ENCODE measurements at places on chromosomes 12 and 14. TPM values are rescaled to one million over a fixed set of nuclear protein-coding genes. Genes with fewer than 3 reads are reported as not detected.

MYF6 gene
- total RNA-seq: 0.19 TPM

GRCh38 chr12:95262808-95263207 is 45.2 kb downstream of the VEZT start:
- H3K27ac ChIP-seq: peak overlapping the region; percentile 29
- H3K36me3 ChIP-seq: no peaks in the 10 kb centered on the region
- no peak for DNase-seq
- no peaks in the 10 kb centered on the region for H3K27me3 ChIP-seq
- H3K4me1 ChIP-seq: no peaks in the 10 kb centered on the region

DNA sequence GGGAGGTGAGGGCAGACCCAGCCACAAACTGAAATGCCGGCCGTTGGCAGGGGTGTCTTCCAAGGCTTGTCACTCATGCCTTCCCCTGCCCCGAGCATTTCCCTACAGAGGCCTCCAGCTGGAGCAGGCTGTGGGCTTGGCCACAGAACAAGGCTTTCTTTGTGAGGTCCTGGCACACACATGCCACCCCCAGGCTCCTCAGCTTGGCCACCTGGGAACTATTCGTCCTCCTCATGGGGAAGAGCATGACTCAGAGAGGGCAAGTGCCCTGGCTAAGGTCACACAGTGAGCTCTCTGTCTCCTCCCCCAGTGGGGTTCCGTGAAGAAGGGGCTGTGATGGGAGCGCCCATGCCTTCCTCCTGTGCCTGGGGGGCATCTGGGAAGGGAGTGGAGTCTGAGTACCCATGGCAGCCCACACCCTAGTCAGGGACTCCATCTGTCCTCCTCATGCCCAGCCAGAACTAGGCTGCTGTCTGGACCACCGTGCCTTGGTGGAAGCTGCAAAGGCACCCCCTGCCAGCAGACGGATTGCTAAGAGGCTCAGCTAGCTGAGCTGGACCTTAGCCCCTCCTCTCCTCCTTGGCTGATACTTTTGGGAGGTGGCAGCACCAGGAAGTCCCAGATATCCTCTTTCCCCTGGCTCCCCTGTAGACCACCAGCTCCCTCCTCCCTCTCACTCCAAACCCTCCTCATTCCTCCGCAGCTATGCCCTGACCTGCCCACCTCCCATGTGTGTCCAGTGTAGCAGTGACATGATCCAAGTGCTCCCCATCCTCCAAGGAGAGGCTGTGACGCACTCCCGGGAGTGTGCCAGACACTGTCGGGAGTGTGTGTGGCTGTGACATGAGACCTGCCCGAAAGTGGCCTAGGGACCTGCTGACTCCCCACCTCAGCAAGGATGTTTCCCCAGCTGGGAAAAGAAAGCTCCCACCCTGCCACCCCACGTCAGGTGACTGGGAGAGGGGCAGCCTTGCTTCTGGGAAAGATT is 21.4 kb downstream of the ABCB9 start:
- DNase-seq: no peak
- no peaks in the 10 kb centered on the region for H3K27me3 ChIP-seq
- H3K27ac ChIP-seq: peak overlapping the region; percentile 74
- H3K4me3 ChIP-seq: no peak overlapping the region
- peaks cover 69% of the 10 kb centered on the region for H3K4me1 ChIP-seq

- DNase-seq: no peak
- H3K4me3 ChIP-seq: no peak overlapping the region
- peaks cover 5% of the 10 kb centered on the region for H3K4me1 ChIP-seq
- no peaks in the 10 kb centered on the region for H3K36me3 ChIP-seq
- no peaks in the 10 kb centered on the region for H3K27me3 ChIP-seq
Observed at GRCh38 chr12:104718304-104718929, 239.7 kb downstream of the SLC41A2 start.

DNA sequence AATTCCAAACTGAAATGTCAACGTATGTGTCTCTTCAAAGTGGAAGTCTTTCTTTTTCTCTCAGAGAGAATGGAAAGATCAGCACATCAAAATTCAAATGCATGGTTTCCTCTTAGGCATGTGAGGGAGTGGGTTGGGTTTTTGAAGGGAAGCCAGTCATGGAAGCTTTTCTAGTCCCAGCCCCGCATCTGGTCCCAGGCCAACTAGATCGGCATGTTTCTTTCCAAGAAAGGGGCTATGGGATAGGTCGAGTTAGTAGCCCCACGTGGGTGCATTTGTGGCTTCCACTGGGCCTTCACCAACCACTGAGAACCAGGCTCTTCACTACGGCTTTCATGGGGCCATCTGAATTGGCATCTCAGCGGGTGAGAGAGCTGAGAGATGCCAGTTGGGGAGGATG is 6.6 kb downstream of the C1S start:
- H3K36me3 ChIP-seq: no peaks in the 10 kb centered on the region
- H3K27me3 ChIP-seq: no peaks in the 10 kb centered on the region
- DNase-seq: no peak
- no peak overlapping the region for H3K4me3 ChIP-seq
- peaks cover 34% of the 10 kb centered on the region for H3K4me1 ChIP-seq
- peak overlapping the region; percentile 61 for H3K27ac ChIP-seq

- no peak for DNase-seq
- H3K36me3 ChIP-seq: no peaks in the 10 kb centered on the region
- H3K4me3 ChIP-seq: no peak overlapping the region
- no peaks in the 10 kb centered on the region for H3K27me3 ChIP-seq
- H3K4me1 ChIP-seq: no peaks in the 10 kb centered on the region
Observed at GRCh38 chr12:62694116-62694515, 227.5 kb downstream of the MON2 start.

GRCh38 chr12:43884683-43885410 is 49.0 kb downstream of the TMEM117 start:
- H3K27ac ChIP-seq: no peak overlapping the region
- H3K36me3 ChIP-seq: no peaks in the 10 kb centered on the region

GRCh38 chr14:49921401-49921800 is 28.5 kb downstream of the ARF6 start:
- H3K4me1 ChIP-seq: no peaks in the 10 kb centered on the region
- no peak overlapping the region for H3K27ac ChIP-seq
- H3K36me3 ChIP-seq: no peaks in the 10 kb centered on the region
- no peaks in the 10 kb centered on the region for H3K27me3 ChIP-seq
- DNase-seq: no peak
- H3K4me3 ChIP-seq: no peak overlapping the region

GRCh38 chr12:54201001-54201794 is 12.4 kb upstream of the SMUG1 start:
- peaks cover 14% of the 10 kb centered on the region for H3K4me1 ChIP-seq
- H3K27ac ChIP-seq: no peak overlapping the region
- no peak for DNase-seq
- no peak overlapping the region for H3K4me3 ChIP-seq
- no peaks in the 10 kb centered on the region for H3K36me3 ChIP-seq

PLEKHG7 gene
- total RNA-seq: not detected

DNA sequence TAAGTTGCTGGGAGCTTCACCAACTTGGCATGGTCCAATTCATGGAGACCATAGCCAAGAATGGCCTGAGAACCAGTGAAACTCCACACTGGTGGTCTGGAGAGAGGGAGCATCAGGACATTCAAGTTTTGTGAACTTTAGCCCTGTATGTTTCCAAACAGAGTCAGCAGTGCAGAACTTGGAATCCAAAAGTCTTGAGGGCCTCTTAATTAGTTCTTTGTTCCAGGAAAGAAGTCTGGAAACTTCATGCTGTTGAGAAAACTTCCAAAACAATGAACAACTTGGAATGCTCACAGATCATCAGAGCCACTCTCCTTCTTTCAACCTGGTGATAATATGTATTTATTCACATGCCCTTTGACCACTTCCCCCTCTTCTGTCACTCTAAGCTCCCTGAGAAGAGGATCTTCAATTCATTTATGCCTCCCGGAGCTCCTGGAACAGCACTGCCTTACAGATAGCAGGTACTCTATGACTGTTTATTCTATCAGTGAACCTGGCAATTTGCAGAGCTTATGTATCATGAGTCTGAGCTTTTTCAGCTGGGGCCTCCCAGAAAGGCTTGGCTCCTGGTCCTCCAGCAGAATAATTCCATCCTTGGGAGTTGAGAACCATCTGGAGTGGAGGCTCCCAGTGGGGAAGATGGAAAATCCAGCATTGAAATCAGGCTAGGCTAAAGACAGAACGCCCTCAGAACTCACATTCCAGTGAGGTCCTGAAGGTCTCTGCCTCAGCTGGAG is 191.4 kb downstream of the KTN1 start:
- H3K36me3 ChIP-seq: no peaks in the 10 kb centered on the region
- no peak overlapping the region for H3K4me3 ChIP-seq
- H3K27ac ChIP-seq: no peak overlapping the region
- no peaks in the 10 kb centered on the region for H3K4me1 ChIP-seq

GRCh38 chr14:73403181-73403752 is 55.1 kb downstream of the NUMB start:
- DNase-seq: no peak
- H3K27me3 ChIP-seq: no peaks in the 10 kb centered on the region
- no peak overlapping the region for H3K4me3 ChIP-seq
- no peaks in the 10 kb centered on the region for H3K36me3 ChIP-seq
- H3K27ac ChIP-seq: no peak overlapping the region

DNA sequence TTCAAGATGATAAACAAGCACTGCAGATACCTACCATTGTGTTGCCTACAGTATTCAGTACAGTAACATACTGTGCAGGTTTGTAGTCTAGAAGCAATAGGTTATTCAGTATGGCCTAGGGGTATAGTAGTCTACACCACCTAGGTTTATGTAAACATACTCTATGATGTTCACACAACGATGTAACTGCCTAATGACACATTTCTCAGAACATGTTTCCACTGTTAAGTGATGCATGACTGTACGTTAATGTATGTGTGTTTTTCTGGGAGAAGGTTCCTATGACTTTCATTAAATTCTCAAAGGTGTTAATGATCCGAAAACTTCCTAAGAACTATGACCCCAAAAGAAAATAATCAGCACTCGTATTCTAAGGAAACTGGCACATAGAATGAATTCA is 20.9 kb upstream of the CALM1 start:
- no peaks in the 10 kb centered on the region for H3K36me3 ChIP-seq
- H3K27me3 ChIP-seq: no peaks in the 10 kb centered on the region
- H3K4me3 ChIP-seq: no peak overlapping the region
- H3K4me1 ChIP-seq: no peaks in the 10 kb centered on the region

FAM181A gene
- total RNA-seq: not detected

DNA sequence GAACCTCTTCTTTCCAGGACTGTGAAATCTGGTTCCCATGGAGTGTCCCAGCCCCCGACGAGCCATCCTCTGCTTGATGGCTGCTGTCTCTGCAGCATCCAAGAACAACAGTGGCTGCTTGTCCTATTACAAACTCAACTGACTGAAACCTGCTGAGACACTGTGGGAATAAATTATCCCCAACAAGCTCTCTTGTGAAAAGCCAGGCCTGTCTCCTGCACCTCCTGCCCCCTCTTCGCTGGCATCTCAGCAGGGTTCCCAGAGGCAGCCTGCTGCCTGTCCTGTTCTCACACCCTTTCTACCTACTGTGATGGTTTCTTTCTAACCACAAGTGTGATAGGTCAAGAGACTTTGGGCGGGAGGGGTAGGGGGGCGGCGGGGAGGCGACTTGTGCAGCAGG is 180.2 kb downstream of the TSPAN9 start:
- no peak for DNase-seq
- no peaks in the 10 kb centered on the region for H3K27me3 ChIP-seq
- peaks cover 23% of the 10 kb centered on the region for H3K4me1 ChIP-seq
- no peaks in the 10 kb centered on the region for H3K36me3 ChIP-seq
- H3K4me3 ChIP-seq: no peak overlapping the region
- no peak overlapping the region for H3K27ac ChIP-seq

DNA sequence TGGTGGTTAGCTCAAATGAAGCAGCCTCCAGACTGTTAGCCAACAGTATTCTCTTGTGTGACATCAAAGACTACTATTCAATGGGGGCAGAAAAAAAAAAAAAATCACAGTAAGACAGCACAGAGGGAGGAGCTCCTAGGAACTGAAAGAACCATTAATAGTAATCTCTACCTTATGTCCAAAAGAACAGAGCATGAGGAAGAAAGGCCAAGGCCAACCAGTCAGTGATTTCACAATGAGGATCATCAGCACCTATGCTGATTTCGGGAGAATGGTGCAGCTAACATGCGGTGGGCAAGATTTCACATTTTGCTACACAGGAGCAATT is 66.3 kb upstream of the SOX5 start:
- no peak for DNase-seq
- H3K4me3 ChIP-seq: no peak overlapping the region
- no peaks in the 10 kb centered on the region for H3K4me1 ChIP-seq

PDE3A gene
- total RNA-seq: 5.5 TPM

- H3K27ac ChIP-seq: no peak overlapping the region
- no peaks in the 10 kb centered on the region for H3K36me3 ChIP-seq
- H3K4me1 ChIP-seq: no peaks in the 10 kb centered on the region
- H3K4me3 ChIP-seq: no peak overlapping the region
- H3K27me3 ChIP-seq: no peaks in the 10 kb centered on the region
- no peak for DNase-seq
Observed at GRCh38 chr12:97368462-97369163, 94.0 kb upstream of the RMST start.

OTX2 gene
- not detected for total RNA-seq

- DNase-seq: no peak
- no peaks in the 10 kb centered on the region for H3K36me3 ChIP-seq
- H3K27me3 ChIP-seq: no peaks in the 10 kb centered on the region
- no peak overlapping the region for H3K27ac ChIP-seq
- no peaks in the 10 kb centered on the region for H3K4me1 ChIP-seq
- no peak overlapping the region for H3K4me3 ChIP-seq
Observed at GRCh38 chr14:56751471-56751870, 58.8 kb downstream of the OTX2 start.

KRT79 gene
- not detected for total RNA-seq

GRCh38 chr12:10641735-10642500 is 28.5 kb upstream of the MAGOHB start:
- H3K36me3 ChIP-seq: no peaks in the 10 kb centered on the region
- H3K27ac ChIP-seq: peak overlapping the region; percentile 47
- peaks cover 5% of the 10 kb centered on the region for H3K4me1 ChIP-seq
- no peaks in the 10 kb centered on the region for H3K27me3 ChIP-seq
- H3K4me3 ChIP-seq: no peak overlapping the region

TBX5 gene
- 2.9 TPM for total RNA-seq

GRCh38 chr12:42076976-42077375 is 67.7 kb downstream of the GXYLT1 start:
- no peaks in the 10 kb centered on the region for H3K4me1 ChIP-seq
- no peak overlapping the region for H3K27ac ChIP-seq
- DNase-seq: no peak
- no peaks in the 10 kb centered on the region for H3K27me3 ChIP-seq
- H3K4me3 ChIP-seq: no peak overlapping the region

TBC1D30 gene
- 5.1 TPM for total RNA-seq

DNA sequence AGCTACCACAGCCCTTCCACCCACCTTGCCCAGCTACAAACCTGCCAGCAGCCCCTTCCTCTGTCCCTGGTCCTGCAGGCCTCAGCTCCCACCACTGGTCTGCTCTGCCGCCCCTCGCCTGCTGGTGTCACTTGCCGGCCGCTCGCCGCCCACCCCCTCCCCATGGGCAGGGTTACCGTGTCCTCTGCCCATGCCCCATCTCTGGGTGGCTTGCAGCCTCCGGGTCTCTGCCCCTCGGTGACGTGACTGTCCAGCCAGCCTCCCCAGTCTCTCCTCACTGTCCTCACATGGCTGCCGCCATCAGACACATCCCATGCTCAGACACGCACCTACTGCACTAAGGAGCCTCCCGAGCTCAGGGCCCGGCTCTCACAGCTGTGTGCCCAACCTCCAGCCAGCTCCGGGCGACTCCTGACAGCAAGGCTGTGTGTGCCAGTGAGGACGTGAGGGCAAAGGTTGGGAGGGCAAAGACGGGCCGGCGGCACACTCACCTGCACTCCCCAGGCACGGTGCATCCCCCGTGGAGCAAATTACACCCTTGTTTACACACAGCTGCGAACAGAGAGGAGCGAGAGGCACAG is 13.4 kb downstream of the JAG2 start:
- no peak for DNase-seq
- no peaks in the 10 kb centered on the region for H3K27me3 ChIP-seq
- no peaks in the 10 kb centered on the region for H3K36me3 ChIP-seq
- H3K27ac ChIP-seq: no peak overlapping the region

All from esophagus squamous epithelium (tissue), 5 donors.